ENCODE measurements at places on chromosomes 4 and X. TPM values are rescaled to one million over a fixed set of nuclear protein-coding genes. Genes with fewer than 3 reads are reported as not detected.

NLRP2B gene
- total RNA-seq = not detected

PRRG1 gene
- 6.9 TPM for total RNA-seq

DUSP9 gene
- total RNA-seq = 0.76 TPM

GPM6B gene
- 3.6 TPM for total RNA-seq

TEX13B gene
- total RNA-seq = not detected

SSX4 gene
- not detected for total RNA-seq

PLP2 gene
- total RNA-seq = 359 TPM

PDCL2 gene
- 0.28 TPM for total RNA-seq

DNAAF6 gene
- total RNA-seq = not detected

ERCC6L gene
- total RNA-seq = 2.9 TPM

MAGEA12 gene
- total RNA-seq = not detected

SMS gene
- total RNA-seq = 29.7 TPM

PAK3 gene
- total RNA-seq = 0.28 TPM

BST1 gene
- total RNA-seq = 0.80 TPM

CXCL8 gene
- 3.2 TPM for total RNA-seq

PHOX2B gene
- not detected for total RNA-seq

ITIH6 gene
- total RNA-seq = not detected

AFF2 gene
- total RNA-seq = 0.24 TPM

GUF1 gene
- total RNA-seq = 18.5 TPM

JAKMIP1 gene
- not detected for total RNA-seq

IGSF1 gene
- 0.08 TPM for total RNA-seq

SSX2B gene
- not detected for total RNA-seq

ADH1C gene
- 0.64 TPM for total RNA-seq

CYSLTR1 gene
- total RNA-seq = 0.52 TPM

USP17L13 gene
- total RNA-seq = not detected

TMEM47 gene
- 0.92 TPM for total RNA-seq

PAGE5 gene
- not detected for total RNA-seq

CT45A3 gene
- total RNA-seq = not detected

RIBC1 gene
- 0.36 TPM for total RNA-seq

KIT gene
- 5.0 TPM for total RNA-seq
